Stimulated activated CD8-positive, alpha-beta memory T cell treated with anti-CD3 and anti-CD28 coated beads, Interleukin-2, amount 100 ng/mL, for 1 hour (primary cell): ENCODE measurements at places on chromosomes 11 and 22.

DNA sequence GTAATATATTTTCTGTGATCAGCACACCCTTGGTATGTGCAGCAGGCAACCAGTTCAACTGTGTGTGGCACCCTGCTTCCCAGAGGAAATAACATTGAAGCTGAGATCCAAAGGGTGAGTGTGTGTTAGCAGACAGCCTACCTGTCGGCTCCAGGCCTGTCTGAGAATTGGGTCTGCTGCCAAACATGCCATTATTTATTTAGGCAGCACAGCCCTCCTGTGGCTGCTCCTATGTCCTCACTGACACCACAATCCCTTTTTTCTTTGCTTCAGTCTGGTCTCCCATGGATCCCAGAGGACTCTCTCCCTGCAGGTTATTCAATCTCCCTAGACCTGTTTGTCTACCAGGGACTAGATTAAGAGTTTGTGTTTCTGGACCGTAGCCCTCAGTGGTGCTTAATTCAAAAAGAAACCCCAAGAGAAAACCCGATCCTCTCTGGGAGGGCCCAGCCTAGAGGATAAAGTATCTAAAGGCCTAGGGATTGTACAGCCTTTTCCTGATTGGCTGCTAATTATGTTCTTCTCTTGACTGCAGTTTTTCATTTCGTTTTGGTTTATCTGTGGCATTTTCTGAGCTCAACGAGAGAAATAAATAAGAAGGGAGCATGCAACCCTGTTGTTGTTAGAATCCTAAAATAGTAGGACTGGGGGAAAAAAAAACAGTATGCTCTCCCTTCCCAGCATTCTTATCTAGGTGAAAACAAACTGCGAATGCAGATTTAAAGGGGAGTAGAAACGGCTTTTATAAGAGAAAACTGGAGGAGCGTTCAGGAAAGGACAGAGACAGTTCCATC, 24.1 kb downstream of the KCNE3 start:
- DNase-seq = no peak

DNA sequence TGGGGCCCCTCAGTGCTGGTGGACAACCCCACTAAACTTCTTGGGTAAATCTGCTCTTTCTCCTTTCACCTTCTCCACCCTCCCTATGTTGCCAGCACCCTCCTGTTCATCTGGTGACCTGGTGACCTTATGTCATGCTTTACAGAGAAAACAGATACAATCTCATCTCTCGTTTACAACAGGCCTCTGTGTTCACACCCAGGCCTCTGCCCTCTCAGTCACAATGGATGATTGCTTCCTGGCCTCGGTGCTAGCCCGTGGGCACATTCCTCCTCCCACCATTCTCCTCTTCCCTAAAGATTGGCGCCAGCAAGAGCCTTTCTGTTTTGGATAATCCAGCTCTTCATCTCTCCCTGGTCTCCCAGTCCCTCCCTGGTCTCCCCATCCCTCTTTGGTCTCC, 12.3 kb upstream of the PNPLA3 start:
- DNase-seq = no peak

- no peak for DNase-seq
Measured at GRCh38 chr22:37122598-37123180, 13.2 kb upstream of the TMPRSS6 start.

- DNase-seq = no peak
Measured at GRCh38 chr22:46081036-46081830, 69.1 kb upstream of the PPARA start.

- DNase-seq = no peak
Measured at GRCh38 chr11:72787216-72788104, 6.4 kb downstream of the STARD10 start.

DNA sequence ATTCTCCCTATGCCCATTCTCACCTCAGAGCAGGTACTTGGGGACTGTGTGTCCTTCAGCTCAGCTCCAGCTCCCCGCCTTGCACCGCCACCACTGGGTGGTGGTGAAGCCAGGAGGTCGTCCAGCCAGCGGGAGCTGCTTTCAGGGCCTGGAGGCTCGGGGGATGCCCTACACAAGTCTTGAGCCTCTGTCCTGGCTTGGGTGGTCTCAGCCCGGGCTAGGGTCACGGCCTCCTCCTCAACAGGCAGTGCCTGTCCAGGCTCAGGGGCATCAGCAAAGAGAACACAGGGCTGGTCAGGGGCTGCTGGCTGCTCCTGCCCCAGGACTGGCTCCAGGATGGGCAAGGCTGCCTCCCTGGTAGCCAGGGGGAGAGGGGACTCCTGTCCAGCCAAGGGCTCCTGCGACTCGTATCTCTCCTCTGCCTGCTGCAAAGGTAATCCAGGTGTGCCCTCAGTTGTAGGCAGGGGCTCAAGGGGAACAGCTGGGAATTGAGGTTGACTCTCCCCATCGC, 12.2 kb downstream of the TNKS1BP1 start:
- no peak for DNase-seq

DNA sequence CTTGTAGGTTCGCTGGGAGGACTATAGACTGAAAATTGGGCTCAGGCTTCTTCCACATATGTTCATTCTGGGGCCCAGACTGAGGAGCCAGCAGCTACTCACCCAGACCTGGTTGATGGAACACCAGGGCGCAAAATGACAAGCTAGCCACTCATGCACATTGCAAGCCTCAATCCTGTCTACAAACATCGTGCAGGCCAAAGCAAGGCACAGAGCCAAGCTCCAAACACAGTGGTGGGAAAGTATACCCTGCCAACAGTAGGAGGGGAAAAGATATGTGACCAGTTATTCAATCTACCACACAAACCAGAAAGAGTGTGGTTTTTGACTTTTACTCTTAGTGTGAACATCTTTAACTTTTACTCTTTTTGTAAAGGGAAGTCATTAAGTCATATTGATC, 660.5 kb downstream of the NTM start:
- no peak for DNase-seq
